ENCODE measurements at places on chromosomes 5 and 9. TPM values are rescaled to one million over a fixed set of nuclear protein-coding genes. Genes with fewer than 3 reads are reported as not detected.

Gene CD72
- 11.6 TPM for total RNA-seq

Gene FOXE1
- total RNA-seq = 0.08 TPM

Gene PCDHA11
- total RNA-seq = not detected

Gene ALAD
- total RNA-seq = 26.0 TPM

DNA sequence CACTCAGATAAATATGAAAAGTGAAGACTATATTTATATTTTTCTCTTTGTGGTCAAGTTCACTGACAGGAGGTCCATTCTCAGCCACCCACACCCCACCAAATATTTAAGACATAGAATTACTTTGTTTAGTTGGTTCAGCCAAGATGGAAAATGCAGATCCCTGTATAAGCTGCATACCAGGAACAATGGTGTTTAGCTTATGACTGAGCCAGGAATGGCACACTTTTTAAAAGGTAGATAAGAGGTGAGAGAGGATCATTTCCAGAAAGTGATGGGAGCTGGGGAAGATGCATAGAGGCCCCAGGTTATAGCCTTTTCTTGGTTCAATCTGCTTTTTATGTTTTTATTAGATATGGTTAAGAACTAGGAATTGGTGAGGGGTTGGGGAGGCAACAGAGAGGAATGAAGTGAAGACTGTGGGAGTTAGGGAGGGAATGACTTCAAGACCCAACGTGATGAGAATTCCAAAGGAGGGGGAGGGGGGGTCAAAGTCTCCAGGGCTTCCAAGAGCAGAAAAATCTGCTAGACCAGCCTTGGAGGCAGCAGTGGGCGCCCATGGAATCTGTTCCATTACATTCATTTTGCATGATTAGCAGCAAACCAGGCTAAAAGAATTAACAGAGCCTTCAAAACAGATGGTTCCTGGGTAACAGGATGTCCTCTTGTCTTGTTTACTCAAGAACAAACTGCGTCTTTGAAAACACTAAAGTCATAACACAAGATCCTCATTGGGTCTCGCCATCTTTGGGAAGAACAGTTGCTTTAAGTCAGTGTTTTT lies 95.2 kb downstream of the FGF1 start:
- no peak for DNase-seq

DNA sequence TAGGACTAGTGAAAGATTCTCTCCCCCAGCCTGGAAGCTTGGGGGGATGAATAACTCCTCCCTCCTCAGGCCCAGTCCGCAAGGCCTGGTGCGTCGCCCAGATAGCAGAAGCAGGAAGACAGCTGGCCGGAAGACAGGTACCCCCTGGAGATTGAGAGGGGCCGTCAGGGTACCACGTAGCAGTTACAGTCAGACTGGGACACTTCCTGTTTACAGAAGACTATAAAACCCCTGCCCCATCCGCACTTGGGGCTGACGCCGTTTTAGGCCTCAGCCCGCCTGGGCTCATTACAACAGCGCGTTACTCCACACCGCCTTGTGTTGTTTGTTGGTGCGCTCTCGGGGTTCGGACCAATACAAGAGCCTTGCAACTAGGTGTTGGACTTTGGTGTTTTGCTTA lies 15.4 kb downstream of the SEMA6A start:
- no peak for DNase-seq

- DNase-seq = no peak
Measured at GRCh38 chr5:38494175-38494574, 62.3 kb downstream of the LIFR start.

- DNase-seq = no peak
Measured at GRCh38 chr5:157387683-157388093, 72.3 kb upstream of the NIPAL4 start.

- DNase-seq = no peak
Measured at GRCh38 chr5:15383469-15383868, 116.5 kb upstream of the FBXL7 start.

GRCh38 chr9:129570450-129571297 lies 50.2 kb downstream of the C9orf50 start:
- DNase-seq = no peak

- DNase-seq = no peak
Measured at GRCh38 chr5:169838688-169839087, 141.6 kb downstream of the INSYN2B start.

DNA sequence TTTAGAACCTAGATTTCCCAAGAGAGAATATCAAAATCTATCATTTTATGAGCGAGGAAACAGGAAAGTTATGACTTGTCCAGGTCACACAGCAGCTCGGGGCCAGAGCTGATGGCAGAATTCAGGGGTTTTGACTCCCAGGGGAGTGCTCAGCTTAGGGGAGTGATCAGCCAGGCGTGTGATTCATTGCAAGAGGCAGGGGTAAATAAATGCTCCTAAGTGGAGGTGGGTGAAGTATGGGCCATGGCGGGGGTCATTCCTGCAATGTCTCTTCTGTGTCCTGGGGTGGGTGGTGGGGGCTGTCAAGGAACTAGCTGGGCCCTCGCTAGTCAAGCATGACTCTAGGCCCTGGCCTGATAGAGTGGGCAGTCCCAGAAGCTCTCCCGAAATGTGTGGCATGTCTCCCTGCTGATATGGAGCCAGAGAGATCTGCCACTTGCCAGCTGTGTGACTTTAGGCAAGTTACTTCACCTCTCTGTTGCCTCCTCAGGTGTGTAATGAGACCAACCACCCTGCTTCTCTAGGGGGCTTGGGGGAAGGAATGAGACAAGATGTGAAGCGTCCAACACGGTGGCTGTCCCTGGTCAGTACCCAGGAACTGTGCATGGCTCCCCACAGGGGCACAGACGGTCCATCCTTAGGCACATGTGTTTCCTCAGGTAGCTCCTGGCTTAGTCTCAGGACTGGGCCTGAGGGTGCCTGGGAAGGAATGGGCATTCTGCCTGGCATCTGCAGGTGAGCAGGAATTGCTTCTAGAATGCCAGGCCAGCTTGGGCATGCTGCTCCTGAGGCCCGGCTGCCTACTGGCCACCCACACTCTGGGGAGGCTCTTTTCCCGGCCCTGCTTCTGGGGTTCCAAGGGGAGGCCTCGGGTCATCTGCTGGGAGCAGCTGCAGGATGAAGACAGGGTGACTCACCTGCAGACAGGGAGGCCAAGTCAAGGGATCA lies 36.5 kb upstream of the SH3PXD2B start:
- no peak for DNase-seq

- DNase-seq = no peak
Measured at GRCh38 chr5:175378444-175379028, 65.4 kb downstream of the DRD1 start.

DNA sequence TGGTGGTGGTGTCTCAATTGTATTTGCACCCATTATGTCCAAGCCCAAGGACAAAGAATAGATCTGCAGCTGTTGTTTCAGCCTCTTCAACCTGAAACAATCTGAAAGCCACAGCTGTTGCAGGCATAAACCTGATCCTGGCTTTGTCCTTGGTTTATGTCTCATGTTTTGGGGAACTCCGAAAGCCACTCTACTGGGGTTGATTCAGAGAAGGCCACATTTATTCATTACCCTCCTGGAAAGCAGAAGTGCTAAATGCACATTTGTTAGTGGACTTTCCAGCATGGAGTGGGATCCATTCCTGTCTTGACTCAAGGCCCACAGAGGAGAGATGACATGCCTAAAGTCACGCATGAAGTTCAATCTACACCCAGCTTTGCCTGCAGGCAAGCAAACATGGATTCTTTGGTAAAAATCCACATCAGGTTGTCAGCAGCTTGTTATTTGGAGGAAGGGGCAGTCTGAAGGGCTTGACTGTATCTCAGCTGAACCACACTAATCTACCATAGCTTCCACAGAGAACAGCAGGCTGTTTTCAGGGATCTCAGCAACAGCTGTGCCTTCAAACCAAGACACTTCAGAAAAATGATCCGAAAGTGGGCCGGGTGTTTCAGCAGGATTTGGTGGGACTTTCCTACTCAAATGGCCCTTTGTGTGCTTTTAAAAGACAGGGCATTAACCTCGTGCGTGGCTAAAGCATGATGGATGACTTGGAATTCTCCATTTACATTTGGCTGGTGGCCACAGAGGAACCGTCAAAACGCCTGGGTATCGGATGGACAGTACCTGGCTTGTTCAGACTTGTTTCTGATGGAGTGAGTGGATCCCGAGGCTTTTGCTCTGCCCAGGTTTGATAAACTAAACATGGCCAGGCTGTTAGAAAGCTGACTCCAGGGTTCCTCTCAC lies 36.2 kb upstream of the ADAM19 start:
- DNase-seq = no peak

DNA sequence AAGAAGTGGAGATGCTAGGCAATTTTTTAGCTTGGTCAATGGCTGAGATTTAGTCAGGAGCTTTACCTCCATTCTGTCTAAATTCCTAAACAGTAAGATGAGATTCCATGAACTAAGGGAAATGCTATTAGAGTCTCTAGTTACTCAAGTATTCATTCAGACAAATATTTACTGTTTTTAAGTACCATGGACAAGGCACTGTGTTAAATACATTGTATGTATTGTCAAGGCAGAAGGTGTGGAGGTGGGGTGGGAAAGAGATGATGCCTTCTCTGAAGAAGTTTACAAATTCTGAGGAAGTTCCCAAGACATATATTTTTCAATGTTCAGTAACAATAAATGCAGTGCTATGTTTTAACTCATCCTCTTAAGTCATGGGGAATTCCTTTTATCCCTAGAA lies 459.9 kb upstream of the NMUR2 start:
- no peak for DNase-seq

DNA sequence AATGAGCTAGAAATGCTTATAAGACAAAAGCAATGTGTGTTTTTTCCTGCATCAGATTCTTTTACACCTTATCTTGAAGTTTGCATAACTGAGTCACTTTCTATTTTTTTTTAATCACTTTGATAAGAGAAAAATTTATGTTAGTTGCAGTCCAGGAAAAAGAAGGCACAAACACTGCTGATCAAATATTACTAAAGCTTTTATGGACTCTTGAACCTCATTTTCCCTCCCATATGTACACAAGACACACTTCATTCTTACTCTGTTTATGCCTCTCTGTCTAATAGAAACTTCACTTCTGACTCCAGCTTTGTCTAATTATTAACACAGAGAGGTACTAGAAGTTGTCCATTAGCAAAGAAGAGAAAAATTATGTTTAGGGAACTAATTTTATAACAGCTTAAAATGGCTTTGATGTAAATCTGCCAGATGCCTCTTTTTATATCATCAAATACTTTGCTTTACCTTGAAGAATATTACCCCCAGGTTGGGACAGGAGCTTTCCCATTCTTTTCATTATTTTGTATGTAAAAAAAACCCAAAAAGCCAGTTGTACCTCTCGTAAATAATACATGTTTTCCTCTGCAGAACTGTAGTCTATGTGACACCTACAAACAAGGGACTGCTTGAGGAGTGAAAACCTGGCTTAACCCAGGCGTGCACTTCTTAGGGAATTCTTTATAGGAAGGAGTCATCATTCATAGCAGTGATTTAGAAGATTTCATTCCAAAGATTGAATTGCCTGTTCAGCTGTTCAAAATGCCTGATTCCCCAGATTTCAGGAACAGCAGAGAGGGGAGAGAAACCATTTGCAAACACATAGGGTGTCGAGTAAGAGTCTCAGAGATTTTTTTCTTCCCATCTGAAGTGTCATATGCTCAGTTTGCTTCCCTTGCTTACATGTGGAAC lies 72.6 kb downstream of the DAPK1 start:
- DNase-seq = no peak

Data from activated CD8-positive, alpha-beta T cell treated with anti-CD3 and anti-CD28 coated beads, Interleukin-2, amount 10 ng/mL, durations not matched to agents 7 days and 5 days (primary cell).